ENCODE measurements at places on chromosomes 6 and 20.

GRCh38 chr6:71126506-71126905 lies 162.1 kb upstream of the OGFRL1 start:
- no peak for DNase-seq

DNA sequence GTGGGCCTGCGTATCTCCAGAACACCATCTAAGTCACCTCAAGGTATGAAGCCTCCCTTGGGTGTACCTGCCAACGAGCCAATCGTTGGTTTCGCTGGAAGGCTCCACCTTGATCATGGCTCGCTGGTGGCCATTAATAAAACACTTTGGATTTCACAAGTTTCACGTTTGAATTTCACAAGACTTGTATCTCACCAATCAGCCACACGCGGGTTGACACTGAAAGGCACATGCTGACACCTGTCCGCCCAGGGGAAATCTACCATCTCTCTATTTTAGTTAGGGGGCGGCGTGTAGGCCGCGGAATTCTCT lies 586 bp upstream of the HMGA1 start:
- DNase-seq: no peak

- no peak for DNase-seq
These were observed 97.4 kb downstream of the PLCB4 start for GRCh38 chr20:9166153-9166780.

DNA sequence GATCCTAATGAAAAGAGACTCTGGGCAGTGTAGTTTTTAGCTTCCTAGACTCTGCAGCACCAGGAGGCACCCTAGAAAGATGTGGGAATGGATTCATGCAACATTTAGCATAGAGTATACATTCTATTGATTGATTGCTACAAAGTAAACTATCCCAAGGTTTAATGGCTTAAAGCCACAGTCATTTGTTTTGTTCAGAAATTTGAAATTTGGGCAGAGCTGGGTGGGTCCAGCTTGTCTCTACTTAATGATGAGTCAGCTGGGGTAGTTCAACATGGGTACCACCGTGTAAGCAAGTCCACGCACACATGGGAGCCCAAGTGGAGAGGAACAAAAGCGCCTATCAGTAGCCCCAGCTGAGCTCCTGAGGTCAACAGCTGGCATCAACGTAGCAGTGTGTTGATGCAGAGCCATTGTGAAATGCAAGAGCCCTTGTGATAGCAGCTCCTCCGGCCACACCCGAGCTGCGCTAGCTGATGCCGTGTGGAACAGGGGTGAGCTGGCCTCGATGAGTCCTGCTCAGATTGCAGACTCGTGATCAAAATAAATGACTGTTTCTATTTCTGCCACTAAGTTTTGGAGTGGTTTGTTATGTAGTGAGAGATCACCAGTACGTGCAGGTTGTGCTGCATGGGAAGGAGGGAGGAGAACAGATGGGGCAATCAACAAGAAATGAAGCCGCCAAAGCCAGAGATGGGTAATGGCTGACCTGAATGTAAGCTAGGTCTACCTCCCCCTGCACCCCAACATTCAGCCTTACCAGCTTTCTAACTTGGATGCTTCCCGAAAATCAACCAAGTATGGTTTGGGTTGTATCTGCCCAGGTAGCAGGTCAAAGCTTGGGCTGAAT lies 45.7 kb upstream of the TRAF3IP2 start:
- no peak for DNase-seq

DNA sequence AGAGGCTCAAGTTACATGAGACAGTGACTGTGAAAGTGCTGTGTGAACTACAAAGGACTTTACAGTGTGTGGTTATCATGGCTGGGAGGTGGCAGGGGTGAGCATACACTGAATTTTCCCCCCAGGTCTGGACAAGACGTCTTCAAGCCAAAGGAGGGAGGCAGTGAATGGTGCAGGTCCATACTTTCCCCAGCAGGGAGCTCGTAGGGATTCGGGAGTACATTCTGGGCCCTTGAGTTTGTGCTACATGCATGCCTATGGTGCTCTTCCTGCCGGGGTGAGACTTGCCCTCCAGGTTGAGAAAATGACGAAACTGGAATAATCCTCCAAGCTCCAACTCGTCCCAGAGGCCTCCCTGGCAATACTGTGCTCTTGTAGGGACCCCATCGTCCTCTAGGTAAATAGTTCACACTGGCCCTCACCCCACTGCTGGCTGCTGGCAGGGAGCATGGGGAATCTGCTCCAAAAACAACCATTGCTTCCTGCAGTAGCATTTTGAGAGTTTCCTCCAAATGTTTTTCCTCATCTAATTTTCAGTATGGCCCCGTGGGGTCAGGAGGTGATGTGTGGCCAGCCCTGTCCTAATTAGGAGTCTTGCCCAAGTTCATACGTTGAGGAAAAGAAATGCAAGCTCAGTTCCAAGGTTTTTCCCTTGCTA lies 57.6 kb downstream of the ZNF831 start:
- DNase-seq: no peak

DNA sequence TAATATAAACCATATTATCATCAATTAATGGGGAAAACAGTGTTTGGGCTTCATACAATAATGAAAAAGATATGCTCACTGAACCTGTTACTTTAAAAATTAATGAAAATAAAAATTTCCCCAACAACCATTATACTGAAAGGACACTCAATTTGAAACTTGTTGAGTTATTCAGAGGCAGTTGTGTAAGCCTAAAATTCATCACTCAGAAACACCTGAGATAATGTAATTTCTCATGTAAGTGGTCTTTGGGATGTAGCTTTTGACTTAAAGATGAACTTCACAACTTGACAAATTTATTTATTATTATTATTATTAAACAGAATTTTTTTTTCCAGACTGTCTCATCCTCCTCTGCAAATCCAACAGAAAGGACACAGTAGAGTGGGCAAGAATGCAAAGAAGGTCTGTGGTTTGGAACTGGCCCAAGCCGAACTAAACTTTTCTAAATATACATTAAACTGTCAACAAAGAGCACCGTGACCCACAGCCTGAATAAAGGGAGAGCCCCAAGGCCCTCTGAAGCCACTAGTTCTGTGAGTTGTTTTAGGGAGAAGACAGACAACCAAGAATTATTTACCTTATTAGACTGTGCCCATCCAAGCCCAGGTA lies 32.2 kb upstream of the HEY2 start:
- DNase-seq: no peak

- no peak for DNase-seq
These were observed 68.4 kb downstream of the SHPRH start for GRCh38 chr6:145895802-145896201.

DNA sequence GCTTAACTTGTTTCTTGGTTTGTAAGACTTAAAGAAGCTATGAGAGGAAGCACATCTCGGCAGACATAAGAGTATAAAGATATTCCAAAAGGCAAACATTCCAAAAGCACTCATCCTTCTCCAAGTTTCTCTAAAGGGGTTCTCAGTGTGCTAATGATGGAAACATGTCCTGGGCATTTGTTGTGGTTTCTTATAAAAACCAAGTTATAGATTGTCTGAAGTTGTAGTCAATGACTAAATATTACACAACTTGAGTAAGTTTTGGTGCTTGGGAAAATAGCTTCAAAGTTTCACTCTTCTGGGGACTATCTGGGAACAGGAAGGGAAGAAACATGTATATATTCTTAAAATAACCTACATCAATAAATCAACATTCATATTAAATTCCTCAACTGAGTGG lies 128.3 kb upstream of the TBX18 start:
- DNase-seq: no peak

DNA sequence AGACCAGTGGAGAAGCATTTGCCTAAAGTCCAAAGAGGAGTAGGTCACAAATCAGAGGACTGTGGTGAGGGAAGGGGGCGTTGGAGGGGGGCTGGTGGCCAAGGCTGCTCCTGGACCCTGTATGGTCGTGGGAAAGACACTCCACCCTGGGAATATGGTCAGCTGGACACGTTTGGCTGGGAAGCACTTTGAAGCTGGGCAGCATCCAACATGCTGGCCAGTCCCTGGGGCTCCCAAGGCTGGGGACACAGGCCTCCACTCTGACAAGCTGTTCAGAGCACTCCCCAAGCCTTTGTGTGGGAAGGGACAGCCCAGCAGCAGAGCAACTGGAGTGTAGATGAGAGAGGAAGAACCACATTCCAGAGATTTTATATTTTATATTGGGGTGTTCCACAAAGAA lies 203.2 kb downstream of the ANKRD60 start:
- DNase-seq: no peak

GRCh38 chr6:55174211-55175026 lies at the start of gene HCRTR2:
HCRTR2 (plus strand) TSS chr6:55174515; CDS start chr6:55174588, 73 bp downstream.
- DNase-seq: no peak

DNA sequence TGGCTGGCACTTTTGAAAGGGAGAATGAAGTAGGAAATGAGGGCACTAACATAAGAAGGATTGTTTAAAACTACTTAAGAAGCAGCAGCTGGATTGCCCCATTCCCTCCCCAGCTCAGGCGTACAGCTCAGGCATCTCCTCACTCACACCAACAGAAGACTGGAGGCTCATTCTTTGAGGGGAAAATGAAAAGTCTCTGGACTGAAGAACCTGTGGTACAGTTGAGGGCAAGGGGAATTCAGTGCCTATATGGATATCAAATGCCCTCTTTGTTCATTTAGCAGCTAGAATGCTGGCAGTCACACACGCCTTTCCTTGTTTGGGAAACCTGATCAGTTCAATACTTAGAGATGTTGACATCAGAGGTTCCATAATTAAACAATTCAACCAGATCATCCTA lies 502.1 kb upstream of the SOX4 start:
- no peak for DNase-seq
